ENCODE measurements at places on chromosomes 3 and 15. TPM values are rescaled to one million over a fixed set of nuclear protein-coding genes. Genes with fewer than 3 reads are reported as not detected.

GRCh38 chr15:78709263-78709882 lies 68.4 kb upstream of the CHRNB4 start:
- peaks cover 15% of the 10 kb centered on the region for H3K4me1 ChIP-seq
- peak; percentile 75 for DNase-seq
- no peaks in the 10 kb centered on the region for H3K36me3 ChIP-seq
- peak overlapping the region; percentile 41 for H3K4me3 ChIP-seq

Gene CEP152
- 38.4 TPM for total RNA-seq

Gene SCN11A
- 0.03 TPM for total RNA-seq

Gene RTP3
- not detected for total RNA-seq

DNA sequence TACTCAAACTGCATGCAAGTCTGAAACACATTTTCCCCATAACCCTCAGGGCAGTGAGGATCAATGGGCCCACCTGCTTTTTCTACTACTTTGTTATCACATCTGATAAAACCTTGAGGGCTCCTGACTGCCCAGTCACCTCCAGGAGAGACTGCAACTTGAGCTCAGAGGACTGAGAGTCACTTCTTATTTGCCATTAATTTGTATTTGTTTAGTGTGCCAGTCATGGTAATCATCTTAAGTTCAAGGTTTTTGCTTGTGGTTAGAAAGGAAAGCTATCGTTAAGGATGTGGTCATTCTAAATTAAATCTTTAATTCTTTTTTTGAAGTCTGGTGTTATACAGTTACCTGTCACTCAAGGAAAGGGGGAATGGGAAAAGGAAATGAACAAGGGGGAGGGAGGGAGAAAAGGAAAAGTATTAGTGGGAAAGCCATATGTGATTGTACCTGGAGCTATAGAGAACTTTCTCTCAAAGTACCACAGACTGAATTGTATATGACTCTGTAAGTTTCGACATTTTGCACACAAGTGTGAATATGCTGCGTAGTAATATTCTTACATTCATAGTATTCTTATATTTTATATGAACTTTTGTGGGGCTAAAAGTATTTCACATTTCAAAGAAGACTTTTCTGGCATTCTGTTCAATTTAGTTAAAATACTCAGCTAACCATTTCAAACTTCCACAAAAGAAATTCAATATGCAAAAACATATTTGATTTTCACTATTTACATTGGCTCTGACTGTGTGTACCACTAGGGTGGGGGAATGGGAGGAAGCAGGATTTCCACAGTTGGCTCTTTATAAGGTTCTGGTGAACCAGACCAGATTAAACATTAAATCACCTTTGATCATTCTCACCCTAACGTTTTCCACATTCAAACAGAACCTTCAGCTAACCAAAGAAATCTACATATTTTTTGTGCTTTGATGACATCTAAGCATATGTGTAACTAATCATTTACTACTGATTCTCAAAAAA lies 166.5 kb upstream of the ATP11B start:
- no peak overlapping the region for H3K27ac ChIP-seq
- no peaks in the 10 kb centered on the region for H3K36me3 ChIP-seq
- no peak overlapping the region for H3K4me3 ChIP-seq
- H3K4me1 ChIP-seq, result no peaks in the 10 kb centered on the region
- no peak for DNase-seq
- peaks cover 18% of the 10 kb centered on the region for H3K27me3 ChIP-seq

DNA sequence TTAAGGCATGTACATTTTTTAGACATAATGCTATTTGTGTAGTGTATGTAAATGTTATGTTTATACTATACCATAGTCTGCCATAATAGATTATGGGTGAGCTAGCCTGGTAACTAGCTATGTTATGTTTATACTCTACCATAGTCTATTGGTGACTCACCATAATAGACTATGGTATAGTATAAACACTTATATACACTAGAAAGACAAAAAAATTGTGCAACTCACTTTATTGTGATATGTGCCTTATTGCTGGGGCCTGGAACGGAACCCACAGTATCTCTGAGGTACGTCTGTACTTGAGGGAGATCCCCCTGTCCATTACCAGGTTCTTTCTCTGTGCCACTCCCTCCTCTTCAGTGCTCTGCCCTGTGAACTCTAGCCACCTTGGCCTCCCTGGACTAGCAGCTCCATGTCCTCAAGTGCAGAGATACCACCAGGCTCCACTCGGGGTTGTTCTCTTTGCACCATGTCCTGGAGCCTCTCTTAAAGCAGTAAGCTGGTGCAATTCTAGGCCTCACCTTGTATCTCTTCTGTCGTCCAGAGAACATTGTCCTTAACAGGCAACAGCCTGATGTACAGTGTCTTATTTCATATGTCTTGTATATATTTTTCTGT lies 60.8 kb upstream of the PXYLP1 start:
- no peak for DNase-seq
- no peaks in the 10 kb centered on the region for H3K4me1 ChIP-seq
- H3K27ac ChIP-seq, result no peak overlapping the region
- H3K36me3 ChIP-seq, result no peaks in the 10 kb centered on the region
- H3K27me3 ChIP-seq, result peaks cover 36% of the 10 kb centered on the region
- no peak overlapping the region for H3K4me3 ChIP-seq

DNA sequence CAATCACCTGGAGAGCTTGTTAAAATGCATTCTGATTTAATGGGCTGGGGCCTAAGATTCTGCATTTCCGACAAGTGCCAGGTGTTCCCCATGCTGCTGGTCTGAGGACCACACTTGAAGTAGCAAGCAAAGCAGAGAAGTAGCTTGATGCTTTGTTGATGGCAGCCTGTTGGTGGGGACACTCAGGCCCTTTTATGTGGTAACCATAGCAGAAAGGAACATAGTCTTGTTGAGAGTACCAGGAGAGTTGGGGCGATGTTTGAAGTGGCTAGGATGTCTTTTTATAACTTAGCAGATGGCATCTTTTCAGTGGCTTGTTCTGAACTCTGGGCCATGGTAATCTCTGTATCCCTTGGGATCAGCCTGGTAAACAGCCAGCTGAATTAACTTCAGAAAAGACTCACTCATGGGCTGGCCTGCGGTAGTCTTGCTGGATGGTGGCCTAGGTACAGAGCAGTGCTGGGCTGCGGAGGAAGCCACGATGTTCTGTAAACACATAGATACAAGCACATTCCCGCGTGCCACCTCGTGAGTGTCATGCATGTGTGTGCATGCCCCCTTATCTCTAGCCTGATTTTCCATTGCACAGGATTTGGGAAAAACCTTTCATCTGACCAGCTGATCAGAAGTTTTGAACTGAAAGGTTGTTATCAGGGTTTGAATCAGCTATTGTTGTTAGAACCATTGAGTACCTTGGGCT lies 292.4 kb upstream of the LRRFIP2 start:
- DNase-seq, result no peak
- H3K36me3 ChIP-seq, result no peaks in the 10 kb centered on the region
- H3K27ac ChIP-seq, result no peak overlapping the region
- no peak overlapping the region for H3K4me3 ChIP-seq

GRCh38 chr3:196082619-196082971 lies 705 bp upstream of the TFRC start:
- peaks cover 34% of the 10 kb centered on the region for H3K4me1 ChIP-seq
- H3K4me3 ChIP-seq, result peak overlapping the region; percentile 100
- no peaks in the 10 kb centered on the region for H3K27me3 ChIP-seq
- peaks cover 32% of the 10 kb centered on the region for H3K36me3 ChIP-seq
- DNase-seq, result no peak

Gene MST1
- 9.3 TPM for total RNA-seq

DNA sequence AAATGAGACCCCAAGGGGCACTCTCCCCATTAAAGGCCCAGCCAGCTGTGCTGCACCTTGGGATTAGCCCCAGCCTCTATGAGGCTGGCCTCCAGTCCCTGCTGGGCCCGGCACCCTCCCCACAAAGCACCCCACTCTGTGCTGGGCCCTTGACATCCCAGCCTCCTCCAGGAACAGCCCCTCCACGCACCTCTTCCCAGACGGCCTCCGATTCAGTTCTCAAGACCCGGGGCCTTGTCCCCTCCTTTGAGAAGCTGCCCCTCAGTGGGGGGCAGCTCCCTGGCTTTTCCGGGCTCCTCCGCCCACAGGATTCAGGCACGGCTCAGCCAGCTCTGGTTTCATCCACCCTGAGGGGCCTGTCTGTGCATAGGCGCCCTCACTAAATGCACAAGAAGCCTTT lies 144.1 kb downstream of the LRRK1 start:
- no peak overlapping the region for H3K27ac ChIP-seq
- H3K4me1 ChIP-seq, result peaks cover 2% of the 10 kb centered on the region
- H3K4me3 ChIP-seq, result no peak overlapping the region
- H3K36me3 ChIP-seq, result no peaks in the 10 kb centered on the region
- no peak for DNase-seq

- no peak for DNase-seq
- no peak overlapping the region for H3K27ac ChIP-seq
- no peak overlapping the region for H3K4me3 ChIP-seq
- peaks cover 15% of the 10 kb centered on the region for H3K4me1 ChIP-seq
- peaks cover 74% of the 10 kb centered on the region for H3K27me3 ChIP-seq
Observed at GRCh38 chr15:88255484-88256278, 858 bp downstream of the NTRK3 start.

- peaks cover 5% of the 10 kb centered on the region for H3K4me1 ChIP-seq
- H3K4me3 ChIP-seq, result no peak overlapping the region
- H3K27ac ChIP-seq, result no peak overlapping the region
- no peaks in the 10 kb centered on the region for H3K36me3 ChIP-seq
Observed at GRCh38 chr3:47266709-47267489, 15.7 kb downstream of the KIF9 start.

Gene PAQR5
- not detected for total RNA-seq

Gene EAF2
- total RNA-seq, result 22.0 TPM

Gene GUCA1C
- total RNA-seq, result not detected

Gene RTP1
- total RNA-seq, result not detected

Gene FAH
- 69.0 TPM for total RNA-seq

DNA sequence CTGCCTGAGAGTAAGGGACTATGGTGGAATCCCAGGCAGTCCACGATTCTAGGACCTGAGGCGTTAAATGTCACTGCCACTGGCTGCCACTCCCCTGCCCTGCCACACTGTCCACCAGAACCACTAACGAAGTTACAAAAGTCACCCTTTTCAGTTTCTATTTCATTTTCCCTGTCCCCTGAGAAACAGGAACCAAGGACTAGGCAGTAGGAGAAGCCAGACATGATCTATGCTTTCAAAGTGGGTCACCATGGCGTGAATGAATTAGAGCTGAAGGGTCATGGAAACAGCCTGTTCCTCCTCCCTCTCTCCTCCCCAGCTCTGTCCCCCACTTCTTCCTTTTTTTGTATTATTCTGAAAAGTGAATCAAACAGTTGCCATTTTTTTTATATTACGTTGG lies 9.1 kb upstream of the ADPRH start:
- H3K4me3 ChIP-seq, result no peak overlapping the region
- H3K27me3 ChIP-seq, result peaks cover 6% of the 10 kb centered on the region
- peaks cover 21% of the 10 kb centered on the region for H3K4me1 ChIP-seq
- DNase-seq, result no peak

DNA sequence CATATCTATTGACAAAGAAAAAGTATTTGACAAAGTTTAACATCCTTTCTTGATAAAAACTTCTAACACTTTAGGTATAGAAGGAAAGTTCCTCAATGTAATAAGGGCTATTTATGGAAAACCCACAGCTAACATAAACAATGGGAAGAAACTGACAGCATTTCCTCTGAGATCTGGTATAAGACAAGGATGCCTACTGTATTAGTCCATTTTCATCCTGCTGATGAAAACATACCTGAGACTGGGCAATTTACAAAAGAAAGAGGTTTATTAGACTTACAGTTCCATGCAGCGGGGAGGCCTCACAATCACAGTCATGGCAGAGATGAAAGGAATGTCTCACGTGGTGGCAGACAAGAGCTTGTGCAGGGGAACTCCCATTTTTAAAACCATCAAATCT lies 17.8 kb upstream of the CLDN1 start:
- H3K36me3 ChIP-seq, result no peaks in the 10 kb centered on the region
- peaks cover 4% of the 10 kb centered on the region for H3K4me1 ChIP-seq
- DNase-seq, result no peak
- H3K27ac ChIP-seq, result no peak overlapping the region
- H3K27me3 ChIP-seq, result peaks cover 5% of the 10 kb centered on the region
- H3K4me3 ChIP-seq, result no peak overlapping the region

DNA sequence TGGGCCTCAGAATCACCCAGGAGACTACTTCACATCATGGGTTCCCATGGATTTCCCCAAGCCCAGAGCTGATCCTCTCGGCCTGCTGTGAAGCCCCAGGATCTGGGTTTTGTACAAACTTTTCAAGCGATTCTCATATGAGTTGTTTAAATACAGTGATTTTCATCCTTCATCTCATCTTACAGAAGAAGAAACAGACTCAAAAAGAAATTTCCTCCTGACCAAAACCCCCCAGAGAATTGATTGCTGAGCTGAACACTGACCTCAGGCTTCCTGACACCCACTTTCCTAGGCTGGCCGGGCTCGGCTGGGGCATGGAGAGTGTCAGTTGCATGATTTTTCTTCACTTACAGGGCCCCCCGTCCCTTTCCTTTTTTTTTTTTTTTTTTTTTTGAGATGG lies 60.3 kb downstream of the BDH1 start:
- no peak for DNase-seq
- H3K4me1 ChIP-seq, result no peaks in the 10 kb centered on the region
- H3K4me3 ChIP-seq, result no peak overlapping the region
- H3K27ac ChIP-seq, result no peak overlapping the region
- H3K27me3 ChIP-seq, result peaks cover 14% of the 10 kb centered on the region
- peaks cover 2% of the 10 kb centered on the region for H3K36me3 ChIP-seq

DNA sequence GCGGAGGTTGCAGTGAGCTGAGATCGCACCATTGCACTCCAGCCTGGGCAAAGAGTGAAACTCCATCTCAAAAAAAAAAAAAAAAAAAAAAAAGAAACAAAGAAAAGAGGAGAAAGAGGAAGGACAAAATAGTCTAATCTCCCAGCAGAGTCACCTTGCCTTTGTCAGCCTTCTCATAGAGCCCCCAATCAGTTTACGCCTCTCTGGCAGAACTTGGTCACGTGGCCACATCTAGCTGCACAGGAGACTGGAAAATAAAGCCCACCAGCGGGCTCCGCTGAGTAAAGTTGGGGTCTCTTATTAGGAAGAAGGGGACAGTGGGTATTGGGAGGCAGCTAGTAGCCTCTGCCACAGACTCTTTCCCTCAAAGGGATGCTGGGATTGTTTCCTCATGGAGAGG lies 41.9 kb downstream of the USP13 start:
- H3K27ac ChIP-seq, result no peak overlapping the region
- H3K27me3 ChIP-seq, result no peaks in the 10 kb centered on the region
- H3K36me3 ChIP-seq, result peaks cover 15% of the 10 kb centered on the region
- no peak overlapping the region for H3K4me3 ChIP-seq

Gene GALNT15
- total RNA-seq, result not detected

- H3K27ac ChIP-seq, result no peak overlapping the region
- no peak for DNase-seq
- no peaks in the 10 kb centered on the region for H3K36me3 ChIP-seq
Observed at GRCh38 chr15:70132139-70132538, 34.4 kb upstream of the TLE3 start.

Gene SLC24A5
- not detected for total RNA-seq
